ENCODE measurements at places on chromosomes 6 and 20.

- DNase-seq: no peak
Observed at GRCh38 chr6:111267764-111268333, 180.5 kb downstream of the SLC16A10 start.

GRCh38 chr20:22312744-22313346, 271.5 kb downstream of the FOXA2 start:
- DNase-seq: peak; percentile 26

DNA sequence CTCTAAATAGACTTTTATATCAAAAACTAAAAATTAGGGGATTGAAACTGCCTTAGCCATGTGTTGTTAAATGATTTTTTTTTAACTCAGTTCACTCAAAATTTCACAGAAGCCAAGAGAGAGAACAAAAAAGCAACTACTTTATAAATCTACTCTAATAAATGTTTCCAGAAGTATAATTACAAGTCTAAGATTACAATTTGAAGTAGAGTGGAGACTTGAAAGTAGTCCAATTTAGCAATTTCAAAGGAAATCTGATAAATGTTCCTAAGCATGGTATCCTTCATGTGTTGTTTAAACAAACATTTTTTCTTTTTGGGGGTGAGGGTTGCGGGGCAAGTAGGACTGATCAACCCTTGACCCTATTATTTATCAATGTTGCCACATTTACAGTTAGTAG, 72.6 kb downstream of the PHIP start:
- DNase-seq: no peak

GRCh38 chr20:58524814-58525213, 9.6 kb upstream of the APCDD1L start:
- no peak for DNase-seq

DNA sequence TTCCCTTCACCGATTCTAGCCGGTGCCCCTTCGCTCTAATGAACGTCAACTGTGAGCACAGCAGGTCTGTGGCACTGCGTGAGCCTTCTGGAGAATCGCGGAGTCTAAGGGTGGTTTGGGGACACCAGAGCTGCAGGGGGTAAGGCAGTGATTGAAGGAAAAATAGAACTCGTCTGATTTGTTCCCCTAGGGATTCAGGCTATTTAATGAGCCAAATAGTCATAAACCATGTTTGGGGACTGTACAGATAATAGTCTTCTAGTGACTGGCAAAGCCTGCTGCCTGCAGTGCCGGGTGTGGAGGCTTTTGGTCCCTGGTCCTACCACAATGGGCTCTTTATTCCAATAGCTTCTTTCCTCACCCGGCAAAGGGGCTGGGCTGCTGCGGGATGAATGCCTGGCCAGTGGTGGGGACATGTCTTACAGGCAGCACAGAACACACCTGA, 11.1 kb upstream of the NTSR1 start:
- no peak for DNase-seq

GRCh38 chr20:8408587-8409307, 276.7 kb downstream of the PLCB1 start:
- DNase-seq: no peak

DNA sequence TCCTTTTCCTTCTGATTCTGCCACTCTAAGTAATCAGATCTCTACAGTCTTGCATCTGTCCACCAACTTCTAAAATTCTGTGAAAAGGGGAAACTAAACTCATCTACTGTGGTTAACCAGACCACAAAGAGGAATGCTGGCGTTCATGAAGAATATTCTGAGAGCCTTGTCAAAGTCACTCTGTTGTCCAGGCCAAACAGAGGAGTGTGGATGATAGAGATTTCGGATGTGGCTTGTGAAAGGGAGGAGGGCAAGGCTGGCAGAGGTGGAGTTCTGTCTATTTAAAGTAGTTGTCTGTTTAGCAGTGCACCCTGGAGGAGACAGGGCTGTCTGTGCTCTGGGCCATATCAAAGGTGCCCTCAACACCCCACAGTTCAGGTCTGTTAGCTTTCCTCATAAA, 33.9 kb downstream of the CCN2 start:
- DNase-seq: peak; percentile 79

DNA sequence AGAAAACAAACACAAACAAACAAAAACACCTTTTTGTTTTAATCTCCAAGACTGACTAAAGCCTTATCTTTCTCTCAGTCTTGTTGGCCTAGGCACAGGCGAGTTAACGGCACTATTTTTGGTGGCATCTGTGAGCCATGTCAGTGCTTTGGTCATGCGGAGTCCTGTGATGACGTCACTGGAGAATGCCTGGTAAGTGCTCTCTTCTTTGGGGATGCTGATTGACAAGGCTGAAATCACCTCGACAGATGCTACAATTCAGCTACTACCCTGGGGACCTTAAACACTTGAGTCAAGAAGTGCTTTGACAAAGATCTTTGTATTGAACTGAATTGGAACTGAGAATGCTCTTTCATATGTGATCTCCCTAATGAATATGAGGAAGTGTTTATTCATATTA, 384.1 kb downstream of the LAMA2 start:
- DNase-seq: peak; percentile 27

DNA sequence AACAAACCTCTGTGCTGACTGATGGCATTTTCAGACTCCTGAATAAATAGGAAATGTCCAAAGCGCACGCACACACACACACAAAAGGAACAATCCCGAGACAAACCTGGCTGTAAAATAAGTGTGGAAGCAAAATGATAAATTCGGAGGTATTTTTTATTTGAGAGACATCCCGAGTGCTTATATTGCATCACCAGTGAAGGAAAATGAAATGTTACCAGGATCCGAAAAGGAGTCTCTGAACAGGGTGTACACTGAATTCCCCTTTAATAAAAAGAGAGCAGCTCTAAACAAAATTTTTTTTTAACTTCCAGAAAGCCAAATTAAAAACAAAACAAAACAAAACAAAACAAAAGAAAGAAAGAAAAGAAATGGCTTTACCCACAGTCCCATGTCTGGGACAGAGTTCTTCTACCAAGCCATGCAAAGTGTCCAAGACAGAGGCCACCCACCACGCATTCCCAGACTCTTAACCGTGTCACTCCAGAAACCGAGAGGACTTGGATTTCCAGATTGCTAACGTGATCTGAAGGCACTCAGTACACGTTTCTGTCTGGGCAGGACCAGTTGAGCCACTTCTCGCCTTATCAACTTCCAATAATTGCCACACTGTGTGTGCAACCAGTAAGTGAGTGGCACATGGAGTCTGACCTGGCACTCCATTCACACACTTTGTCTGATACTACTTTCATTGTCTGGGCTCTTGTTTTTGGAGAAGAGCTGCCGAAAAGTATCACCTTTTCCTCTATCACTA, 817 bp downstream of the ME1 start:
- DNase-seq: no peak

DNA sequence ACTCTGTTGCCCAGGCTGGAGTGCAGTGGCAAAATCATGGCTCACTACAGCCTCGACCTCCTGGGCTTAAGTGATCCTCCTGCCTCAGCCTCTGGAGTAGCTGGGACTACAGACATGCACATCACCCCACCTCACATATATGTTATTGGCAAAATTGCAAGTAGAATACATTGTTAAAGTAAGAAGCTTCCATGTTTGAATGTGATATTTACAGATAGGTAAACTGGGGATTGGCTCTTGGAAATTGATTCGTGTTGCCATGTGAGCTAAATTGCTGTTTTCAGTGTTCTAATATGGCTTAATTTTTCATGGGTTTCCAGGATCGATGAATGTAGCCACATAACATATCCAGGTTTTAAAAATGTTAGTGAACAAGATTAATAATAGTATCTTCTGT, 149.0 kb upstream of the ZNF217 start:
- no peak for DNase-seq

- no peak for DNase-seq
Observed at GRCh38 chr6:14273191-14273590, 155.6 kb downstream of the CD83 start.

DNA sequence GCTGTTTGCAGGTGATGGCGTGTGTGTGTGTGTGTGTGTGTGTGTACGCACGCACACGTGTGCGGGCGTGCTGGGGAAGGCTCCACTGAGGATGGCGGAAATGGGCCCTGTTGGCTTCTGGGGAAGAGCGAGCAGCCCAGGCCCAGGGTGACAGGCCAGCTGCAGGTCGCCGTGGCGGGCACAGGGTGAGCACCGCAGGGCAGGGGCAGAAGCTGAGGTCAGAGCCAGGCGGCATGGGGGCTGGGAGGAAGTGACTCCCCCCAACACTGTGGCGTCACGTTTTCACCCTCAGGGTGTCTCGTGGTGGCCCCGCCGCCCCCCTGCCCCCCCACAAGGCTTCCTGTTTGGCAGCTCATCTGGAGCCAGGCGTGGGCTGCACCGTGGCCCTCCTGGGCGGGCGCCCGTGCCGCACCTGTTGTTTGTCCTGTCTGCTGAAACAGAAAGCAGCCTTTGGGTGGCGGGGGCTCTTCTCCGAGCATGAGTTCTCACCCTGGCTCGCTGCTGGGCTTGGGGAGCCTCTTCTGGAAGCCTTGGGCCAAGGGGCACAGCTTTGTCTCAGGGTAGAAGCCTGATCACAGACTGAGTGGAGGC, 7.1 kb downstream of the RBM38 start:
- DNase-seq: peak; percentile 96

DNA sequence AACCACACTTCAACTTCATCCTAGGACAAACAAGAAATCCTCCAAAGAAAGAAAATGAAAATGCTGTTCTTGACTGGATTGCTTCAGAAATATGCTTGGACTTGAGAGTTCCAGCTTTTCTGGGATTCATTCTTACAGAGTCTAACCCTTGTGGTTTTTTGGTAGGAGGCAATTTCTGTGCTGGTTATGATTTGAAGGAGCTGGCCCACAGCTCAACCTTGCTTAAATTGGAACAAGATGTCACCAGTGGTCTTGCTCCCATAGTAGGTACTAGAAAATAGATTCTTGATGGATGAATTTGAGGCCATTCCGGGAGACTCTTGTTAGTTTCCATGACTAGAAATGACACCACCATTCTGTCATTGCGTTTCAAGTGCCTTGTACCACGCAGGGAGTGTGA, 54.3 kb upstream of the BMP6 start:
- DNase-seq: no peak

GRCh38 chr20:45247865-45248264, 6.5 kb downstream of the SLPI start:
- no peak for DNase-seq

DNA sequence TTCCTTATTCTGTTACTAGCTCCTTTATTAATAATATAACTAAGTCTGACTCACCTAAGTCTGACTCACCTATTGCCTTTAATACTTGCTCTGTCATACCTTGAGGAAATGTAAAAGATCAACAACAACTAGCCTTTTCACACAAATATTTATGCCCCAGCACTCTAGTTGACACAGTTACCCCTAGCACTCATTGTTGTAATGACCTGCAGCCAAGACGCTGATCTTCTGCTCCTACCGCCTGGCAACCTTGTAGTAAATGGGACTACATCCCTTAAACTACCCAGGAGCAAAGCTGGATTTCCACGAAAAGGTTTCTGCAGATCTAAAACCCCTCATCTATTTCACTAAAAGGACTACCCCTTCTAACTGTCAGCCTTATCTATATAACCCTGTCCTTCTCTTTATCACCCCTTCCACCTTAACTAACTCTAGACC, 90.0 kb downstream of the PLG start:
- no peak for DNase-seq

- DNase-seq: peak; percentile 9
Observed at GRCh38 chr6:11210386-11211138, 21.9 kb downstream of the NEDD9 start.

DNA sequence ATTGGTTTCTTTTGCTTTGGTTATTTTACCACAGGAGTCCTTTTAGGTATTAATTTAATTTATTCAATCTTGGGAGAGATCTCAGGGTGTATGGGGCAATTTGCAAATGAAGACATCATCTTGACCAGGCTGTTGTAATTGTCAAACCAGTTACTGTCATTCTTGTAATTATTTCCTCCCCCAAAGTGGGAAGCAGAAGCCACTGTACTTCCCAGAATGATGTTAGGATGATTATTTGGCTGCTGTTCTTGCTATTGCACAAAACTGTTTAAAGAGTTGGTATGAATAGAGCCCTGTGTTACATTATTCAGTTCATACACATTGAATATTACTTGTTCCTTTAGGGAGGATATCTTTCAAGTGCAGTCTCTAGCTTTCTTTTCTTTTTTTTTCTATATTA, 1.7 kb downstream of the TAAR6 start:
- DNase-seq: no peak

- no peak for DNase-seq
Observed at GRCh38 chr6:144316862-144317195, 31.7 kb downstream of the UTRN start.

DNA sequence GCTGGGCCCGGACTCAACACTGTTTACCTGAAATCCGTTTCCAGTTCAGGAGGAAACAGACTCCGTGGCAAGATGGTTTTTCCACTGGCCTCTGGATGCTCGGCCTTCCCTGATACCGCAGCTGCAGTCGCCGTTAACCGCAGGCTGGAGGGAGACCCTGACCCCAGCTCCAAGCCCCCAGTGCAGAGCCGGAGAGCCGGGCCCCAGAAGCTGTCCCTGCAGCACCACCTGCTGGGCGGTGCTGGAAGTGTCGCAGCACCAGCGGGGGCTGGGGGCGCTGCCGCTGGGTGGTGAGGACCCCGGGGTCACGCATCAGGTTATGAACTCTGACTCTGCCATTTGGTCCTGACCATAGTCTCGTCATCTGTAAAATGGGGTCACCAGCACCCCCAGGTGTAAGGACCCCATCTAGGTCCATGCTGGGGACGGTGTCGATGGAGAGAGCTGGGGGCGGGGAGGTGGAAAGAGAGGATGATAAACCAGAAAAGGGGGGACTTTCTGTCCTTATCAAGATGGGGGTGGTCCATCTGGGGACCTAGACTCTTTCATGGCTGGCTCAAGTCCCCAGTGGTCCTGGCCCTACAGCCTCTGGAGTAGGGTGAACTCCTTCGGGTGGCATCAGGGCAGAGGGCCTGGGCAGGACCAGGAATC, 20.8 kb upstream of the CHRNA4 start:
- DNase-seq: peak; percentile 74

DNA sequence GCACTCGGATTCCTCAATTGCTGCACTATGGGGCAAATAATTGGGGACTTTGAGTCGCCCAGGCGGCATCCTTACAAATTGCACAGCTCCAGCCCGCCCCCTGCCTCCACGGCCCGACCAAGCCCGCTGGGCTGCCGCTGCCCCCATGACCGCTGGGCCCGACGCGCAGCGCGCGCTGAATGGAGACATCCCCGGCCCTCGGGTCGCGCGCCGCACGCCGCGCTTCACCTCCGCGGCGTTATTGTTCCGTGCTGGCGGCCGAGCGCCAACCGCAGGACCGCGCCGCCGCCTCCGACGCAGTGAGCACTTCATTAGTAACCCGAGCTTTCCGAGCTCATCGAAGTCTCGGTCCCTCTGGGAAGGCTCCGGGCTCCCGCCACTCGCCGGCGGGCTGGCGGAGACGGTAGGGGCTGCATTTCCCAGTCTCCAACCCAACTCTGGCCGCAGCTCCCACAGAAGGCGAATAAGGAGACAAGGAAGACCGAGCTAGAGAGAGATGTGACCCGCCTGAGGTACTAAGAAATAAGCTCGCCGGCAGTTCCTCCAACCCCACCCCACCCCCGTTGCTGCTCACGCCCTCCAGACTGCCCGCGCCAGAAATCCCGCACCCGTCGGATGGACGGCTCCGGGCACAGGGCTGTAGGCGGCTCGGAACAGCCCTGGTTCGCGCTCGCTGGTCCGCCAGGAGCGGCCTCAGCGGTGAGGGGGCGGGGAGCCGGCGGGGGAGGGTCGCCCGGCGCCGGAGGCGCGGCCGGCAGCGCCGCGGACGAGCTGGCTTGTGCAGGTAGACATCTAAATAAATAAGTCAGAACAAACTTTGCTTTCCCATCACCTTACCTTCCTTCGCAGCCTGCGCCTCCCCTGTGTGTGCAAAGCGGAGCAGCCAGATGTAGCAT, 703 bp downstream of the EPHA7 start:
- peak; percentile 82 for DNase-seq

Measured in SJCRH30 (cell line).